ENCODE measurements at places on chromosomes 6 and 20.

DNA sequence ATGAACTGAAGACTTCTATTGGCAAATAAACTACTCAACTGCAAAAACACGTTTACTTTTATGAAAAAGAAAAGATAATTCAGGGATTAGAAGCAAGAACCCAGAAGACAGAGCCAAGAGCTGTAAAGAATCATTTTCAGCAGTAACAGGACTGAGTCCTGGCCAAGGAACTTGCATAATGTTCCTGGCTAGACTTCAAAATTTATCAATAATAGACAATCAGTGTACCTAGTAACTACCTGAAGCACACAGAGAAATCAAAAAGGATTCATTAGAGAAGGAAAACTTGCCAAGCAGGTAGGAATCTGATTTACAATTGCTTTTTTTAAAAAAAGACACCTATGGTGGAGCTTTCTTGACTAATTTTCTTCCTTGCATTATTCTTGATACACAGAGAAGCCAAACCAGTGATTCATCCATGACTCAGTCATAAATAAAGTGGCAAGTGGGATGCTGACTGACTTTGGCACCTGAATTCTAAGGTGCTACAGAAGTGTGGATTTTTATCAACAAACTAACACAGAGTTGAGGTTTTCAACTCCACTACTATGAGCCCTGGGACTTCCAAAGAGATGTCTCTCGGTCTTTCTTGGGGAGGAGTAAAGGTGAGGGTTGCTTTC lies 281.3 kb downstream of the BMP7 start:
- DNase-seq, result no peak

DNA sequence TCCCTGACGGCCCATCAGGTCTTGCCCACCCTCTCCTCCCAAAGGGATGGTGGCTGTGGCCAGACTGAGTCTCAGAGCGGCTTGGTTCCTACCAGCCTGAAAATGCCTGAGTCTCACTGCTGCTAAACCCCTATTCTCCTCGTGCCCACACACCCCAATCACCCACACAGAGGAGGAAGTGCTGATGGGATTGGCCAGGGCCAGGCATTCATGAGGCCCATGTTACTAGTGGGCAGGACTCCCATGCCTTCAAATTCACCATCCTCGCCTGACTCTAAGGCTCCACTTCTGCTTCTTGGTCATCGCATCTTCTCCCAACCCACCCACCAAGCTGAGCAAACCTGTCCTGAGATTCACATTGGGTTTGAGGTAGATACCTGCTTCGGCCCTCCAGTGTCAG lies 80.1 kb upstream of the CST7 start:
- DNase-seq, result no peak

DNA sequence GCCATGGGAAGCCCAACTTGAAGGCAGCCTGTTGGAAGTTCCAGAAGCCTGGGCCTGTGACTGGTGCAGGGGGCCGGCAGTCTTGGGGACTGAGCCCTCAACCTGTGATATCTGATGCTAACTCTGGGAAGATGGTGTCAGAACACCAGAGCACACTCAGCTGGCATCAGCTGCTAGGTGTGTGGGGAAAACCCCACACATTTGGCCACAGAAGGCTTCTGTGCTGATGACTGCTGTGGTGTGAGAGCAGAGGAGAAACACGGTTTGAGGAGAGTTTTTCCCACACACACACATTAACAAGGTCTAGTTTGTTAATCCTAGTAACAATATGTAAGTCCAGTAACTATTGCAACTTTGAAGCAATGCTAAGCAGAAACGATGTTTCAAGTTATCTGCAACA lies 78.0 kb downstream of the PSMB1 start:
- DNase-seq, result no peak

GRCh38 chr20:59434960-59435359 lies 134.5 kb downstream of the EDN3 start:
- no peak for DNase-seq

DNA sequence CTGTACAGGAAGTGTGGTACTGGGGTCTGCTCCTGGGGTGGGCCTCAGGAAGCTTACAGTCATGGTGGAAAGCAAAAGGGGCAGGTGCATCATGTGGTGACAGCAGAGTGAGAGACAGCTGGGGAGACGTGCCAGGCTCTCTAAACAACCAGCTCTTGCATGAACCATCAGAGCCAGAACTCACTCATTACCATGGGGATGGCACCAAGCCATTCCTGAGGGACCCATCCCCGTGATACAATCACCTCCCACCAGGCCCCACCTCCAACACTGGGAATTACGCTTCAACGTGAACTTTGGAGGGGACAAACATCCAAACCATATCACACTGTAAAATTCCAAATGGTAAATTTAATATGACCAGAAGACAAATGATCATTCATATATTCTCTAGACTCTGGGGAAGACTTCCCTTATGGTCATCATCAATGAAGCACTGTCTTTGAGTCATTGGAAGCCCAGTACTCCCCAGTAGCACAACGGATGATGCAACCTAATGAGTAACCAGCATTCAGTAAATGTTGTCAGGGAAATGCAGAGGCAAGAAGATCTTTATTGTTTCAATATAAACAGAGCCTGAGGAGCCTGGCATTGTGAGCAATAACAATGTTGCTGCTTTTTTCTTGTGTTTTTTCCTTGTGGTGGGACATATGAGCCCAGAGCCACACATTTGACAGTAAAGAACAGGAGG lies 48.2 kb upstream of the RALY start:
- DNase-seq, result no peak

- no peak for DNase-seq
Observed at GRCh38 chr20:53608071-53608455, 14.4 kb upstream of the ZNF217 start.

DNA sequence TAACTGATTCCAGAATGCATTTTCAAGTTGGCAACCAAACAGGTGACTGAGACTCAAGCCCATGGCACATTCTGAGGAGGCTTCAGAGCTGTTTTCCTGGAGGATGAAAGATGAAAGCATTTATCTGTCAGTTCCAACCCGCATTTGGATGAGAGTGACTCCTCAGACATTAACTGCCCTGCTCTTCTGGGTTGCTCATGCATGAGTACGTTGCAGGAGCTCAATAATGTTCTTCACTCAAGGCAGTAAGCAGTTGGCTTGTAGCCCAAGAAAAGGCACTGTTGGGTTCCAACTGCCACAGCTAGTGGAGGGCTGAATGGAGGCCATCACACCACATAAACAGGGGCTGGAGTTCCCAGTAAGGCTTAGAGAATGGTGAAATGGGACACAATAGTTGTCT lies 155.3 kb downstream of the FUT9 start:
- DNase-seq, result no peak

DNA sequence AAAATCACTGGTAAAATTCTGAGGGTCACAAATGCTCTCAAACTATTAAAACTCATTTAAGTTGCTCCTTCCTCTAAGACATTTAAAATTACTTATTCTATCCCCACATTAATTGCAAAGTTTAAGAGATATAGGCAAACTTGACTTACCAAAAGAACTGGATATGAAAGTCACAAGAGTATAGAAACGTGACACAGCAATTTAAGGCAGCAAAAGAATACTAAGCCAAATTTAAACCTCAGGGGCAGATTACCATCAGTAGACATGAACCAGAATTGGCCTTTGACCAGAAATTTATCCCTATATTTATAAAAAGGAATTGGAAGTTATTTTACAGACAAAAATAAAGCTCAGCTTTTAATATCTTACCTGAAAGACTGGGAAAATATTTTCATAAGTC lies 56.0 kb downstream of the MAP3K7 start:
- no peak for DNase-seq

- no peak for DNase-seq
Observed at GRCh38 chr6:101722471-101722870, 329.0 kb downstream of the GRIK2 start.

DNA sequence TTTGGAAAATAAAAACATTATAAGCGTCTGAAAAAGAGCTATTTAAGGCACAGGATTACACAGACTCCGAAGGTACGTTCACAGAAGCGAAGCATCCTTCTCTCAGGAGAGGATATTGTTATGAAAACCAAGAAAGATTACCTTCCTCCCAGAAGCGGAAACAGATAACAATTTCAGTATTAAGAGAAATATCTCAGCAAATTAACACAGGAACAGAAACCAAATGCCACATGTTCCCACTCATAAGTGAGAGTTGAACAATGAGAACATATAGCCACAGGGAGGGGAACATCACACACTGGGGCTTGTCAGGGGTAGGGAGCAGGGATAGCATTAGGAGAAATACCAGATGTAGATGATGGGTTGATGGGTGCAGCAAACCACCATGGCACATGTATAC lies 109.7 kb downstream of the CDK19 start:
- no peak for DNase-seq

All from NCI-H2081 (cell line).